ENCODE measurements at places on chromosomes 13 and 19.

DNA sequence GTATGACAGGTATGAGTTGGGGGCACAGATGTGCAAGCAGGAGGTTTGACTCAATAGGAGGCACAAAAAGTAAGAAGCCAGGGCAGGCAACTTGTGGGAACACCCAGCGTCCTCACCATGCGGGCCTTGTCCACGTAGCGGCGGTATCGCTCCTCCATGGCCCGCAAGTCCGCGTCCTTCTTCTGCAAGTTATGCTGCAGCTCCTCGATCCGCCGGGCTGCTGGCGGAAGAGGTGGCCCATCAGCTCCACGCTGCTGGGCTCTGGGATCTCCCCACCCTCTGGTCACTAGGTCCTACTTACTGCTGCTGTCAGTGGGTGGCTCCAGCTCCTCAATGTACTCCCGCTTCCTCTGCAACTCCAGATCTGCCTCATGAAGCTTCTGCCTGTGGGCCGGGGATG is 10.7 kb downstream of the HOOK2 start:
- no peak for DNase-seq

GRCh38 chr13:20654156-20654555 is 49.3 kb upstream of the IL17D start:
- DNase-seq = no peak

DNA sequence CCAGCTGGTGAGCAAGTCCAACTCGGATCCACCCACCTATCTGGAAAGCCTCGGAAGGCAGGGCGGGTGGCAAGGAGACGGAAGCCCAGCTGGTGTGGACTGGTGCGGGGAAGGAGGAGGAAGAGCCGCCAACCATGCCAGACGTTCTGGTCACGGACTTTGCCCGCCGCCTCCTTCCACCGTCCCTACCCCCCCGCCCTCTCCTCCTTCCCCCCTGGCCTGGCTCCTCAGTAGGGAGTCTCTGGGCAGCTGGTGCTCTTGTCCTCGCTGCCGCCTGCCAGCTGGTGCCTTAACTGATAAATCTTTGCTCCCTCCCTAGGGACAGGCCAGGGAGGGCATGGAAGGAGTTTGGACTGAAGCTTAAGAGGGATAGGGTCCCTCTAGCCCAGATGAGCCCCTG is 4.8 kb downstream of the SYNGR4 start:
- no peak for DNase-seq

DNA sequence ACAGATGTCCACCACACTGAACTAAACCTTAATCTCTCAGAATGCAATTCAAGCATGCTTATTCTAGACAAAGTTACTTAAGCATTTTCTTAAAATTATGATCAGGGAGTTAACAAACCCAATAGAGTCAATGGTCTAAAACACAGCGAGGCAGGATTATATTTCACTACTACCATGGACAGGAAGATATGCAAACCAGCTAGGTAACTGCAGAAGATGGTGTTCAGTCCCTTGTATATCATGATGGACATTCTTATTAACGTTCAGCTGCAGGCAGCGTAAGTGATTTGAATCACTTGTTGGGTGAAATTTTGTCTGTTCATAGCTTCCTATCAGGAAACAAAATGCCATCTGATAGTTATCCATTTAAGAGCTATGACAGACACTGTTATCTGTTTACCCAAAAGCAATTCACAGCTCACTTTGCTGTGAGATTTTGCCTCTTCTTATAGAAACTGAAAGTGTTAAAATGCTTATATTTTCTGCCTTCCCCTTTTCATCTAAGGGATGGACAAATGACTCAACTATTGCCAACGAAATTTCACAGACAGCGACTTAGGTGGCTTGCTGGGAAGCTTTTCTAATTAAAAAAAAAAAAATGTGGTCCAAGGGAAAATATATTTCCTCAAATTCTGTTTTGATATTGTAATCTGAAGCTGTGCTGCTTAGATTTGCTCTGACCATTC is 591.9 kb downstream of the DACH1 start:
- no peak for DNase-seq

GRCh38 chr19:3518659-3519058 is 12.5 kb downstream of the FZR1 start:
- DNase-seq = no peak

- DNase-seq = no peak
Observed at GRCh38 chr13:26502826-26503225, 54.7 kb upstream of the WASF3 start.

DNA sequence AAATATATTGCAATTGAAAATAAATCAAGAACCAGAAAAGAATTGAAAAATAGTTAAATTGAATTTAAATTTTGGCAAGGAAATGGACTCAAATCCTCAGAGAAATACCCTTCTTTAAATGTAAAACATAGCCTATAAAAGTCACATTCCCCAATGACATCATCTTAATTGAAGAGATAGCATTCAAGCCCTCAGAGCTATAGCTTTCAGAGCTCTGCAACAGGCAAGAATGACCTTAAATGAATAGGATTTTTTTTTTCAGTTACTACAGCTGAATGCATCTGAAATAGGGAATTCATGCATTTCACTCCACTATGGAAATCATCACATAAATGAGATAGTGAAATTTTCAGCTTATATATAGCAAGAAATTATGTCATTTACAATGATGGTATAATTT is 1049.0 kb downstream of the OLFM4 start:
- DNase-seq = no peak

GRCh38 chr13:74074723-74075122 is 59.5 kb downstream of the KLF12 start:
- no peak for DNase-seq

- no peak for DNase-seq
Observed at GRCh38 chr19:51181913-51182419, 39.9 kb downstream of the SIGLEC7 start.

DNA sequence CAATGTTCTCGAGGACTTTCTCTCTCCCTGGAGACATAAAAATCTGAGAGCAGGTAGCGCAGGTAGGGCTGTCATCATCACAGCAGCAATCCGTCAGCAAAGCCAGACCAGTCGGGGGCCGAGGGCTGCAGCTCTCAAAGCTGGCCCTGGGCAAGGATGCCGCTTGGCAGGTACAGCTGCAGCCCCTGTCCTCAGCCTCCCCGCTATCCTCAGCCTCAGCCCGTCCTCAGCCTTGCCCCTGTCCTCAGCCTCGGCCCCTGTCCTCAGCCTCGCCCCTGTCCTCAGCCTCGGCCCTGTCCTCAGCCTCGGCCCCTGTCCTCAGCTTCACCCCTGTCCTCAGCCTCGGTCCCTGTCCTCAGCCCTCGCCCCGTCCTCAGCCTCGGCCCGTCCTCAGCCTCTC is 10.9 kb downstream of the C13orf46 start:
- DNase-seq = no peak

- no peak for DNase-seq
Observed at GRCh38 chr13:95188128-95188527, 113.1 kb downstream of the ABCC4 start.

DNA sequence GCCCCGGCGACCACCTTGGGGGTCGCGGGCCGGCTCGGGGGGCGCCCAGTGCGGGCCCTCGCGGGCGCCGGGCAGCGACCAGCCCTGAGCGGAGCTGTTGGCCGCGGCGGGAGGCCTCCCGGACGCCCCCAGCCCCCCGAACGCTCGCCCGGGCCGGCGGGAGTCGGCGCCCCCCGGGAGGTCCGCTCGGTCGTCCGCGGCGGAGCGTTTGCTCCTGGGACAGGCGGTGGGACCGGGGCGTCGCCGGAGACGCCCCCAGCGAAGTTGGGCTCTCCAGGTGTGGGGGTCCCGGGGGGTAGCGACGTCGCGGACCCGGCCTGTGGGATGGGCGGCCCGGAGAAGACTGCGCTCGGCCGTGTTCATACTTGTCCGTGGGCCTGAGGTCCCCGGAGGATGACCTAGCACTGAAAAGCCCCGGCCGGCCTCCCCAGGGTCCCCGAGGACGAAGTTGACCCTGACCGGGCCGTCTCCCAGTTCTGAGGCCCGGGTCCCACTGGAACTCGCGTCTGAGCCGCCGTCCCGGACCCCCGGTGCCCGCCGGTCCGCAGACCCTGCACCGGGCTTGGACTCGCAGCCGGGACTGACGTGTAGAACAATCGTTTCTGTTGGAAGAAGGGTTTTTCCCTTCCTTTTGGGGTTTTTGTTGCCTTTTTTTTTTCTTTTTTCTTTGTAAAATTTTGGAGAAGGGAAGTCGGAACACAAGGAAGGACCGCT is 729 bp downstream of the STK11 start:
- DNase-seq = no peak

DNA sequence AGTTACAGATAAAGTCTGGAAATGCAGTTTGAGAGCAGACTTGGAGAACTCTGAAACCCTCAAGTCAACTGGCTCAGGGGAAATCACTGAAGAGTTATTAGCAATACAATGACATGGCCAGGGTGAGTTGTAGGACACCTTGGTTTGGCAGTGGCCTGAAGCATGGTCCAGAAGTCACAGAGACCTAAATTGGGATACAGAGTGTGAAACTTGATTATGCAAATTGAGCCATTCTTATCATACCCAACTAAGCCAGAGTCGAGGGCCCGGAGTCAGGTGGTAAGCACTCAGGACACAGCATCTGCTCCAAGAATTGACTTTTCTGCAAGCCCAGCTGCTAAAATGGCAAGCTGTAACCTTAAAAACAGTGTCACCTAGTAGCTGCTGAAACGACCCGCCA is 224.5 kb downstream of the DCLK1 start:
- DNase-seq = no peak

- peak; percentile 48 for DNase-seq
Observed at GRCh38 chr19:37999309-38000213, 92.6 kb downstream of the SIPA1L3 start.

- DNase-seq = no peak
Observed at GRCh38 chr19:10568062-10568825, 535 bp downstream of the CDKN2D start.

DNA sequence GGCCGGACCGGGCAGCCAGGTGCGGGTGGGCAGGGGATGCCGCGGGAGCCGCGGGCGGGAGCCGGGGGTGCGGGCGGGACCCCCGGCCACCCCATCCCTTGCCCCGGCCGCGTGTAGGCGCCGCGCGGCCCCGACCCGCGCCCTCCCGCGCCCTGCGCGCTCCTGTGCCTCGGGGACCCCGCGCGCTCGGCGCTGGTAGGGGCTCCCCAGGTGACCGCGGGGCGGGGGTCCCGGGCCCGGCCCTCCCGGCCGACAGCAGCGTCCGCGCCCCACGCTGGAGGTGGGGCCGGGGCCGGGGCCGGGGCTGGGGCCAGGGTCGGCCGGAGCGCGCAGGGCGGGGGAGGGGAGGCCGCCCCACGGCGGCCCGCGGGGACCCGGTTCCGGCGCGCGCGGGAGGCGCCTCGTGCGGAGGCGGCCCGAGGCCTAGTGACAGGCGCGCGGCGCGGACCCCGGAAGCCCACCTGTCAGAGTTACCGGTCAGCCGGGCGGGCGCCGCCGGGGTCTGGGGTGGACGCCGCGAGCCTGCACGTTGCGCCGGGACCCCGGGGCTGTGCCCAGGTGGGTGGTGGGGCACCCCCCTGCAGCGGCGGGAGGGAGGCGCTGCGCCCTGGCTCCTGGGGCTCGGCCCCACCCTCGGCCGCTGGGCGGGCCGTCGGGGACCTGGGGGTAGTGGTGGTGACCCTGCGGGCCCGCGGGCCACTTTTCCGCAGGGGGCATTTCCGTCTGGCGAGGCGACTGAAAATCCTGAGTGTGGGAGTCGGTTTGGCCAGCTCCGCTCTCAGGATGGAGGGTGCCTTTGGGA is 518 bp downstream of the TFDP1 start:
- DNase-seq = no peak
